ENCODE measurements at places on chromosomes 6 and 20.

GRCh38 chr20:36969478-36970186 is 18.1 kb upstream of the SAMHD1 start:
- no peak for DNase-seq

DNA sequence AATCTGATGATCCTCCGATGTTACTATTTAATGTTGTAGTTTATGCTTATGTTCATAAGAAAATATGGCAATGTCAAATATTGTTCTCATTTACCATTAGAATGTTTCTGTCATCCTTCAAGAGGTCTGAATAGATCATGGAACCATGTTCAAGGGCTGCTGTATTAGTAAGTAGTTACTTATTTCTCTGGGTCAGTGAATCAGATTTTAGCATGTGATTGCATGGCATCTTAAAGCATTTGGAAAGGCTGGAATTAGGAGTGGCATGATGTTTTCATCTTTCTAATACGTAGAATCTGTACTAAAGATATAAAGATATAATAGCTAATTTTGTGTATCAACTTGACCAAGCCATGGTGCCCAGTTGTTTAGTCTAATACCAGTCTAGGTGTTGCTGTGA is 40.5 kb upstream of the NKX2-4 start:
- no peak for DNase-seq

- no peak for DNase-seq
These were observed 32.4 kb downstream of the SLC16A10 start for GRCh38 chr6:111119571-111120329.

DNA sequence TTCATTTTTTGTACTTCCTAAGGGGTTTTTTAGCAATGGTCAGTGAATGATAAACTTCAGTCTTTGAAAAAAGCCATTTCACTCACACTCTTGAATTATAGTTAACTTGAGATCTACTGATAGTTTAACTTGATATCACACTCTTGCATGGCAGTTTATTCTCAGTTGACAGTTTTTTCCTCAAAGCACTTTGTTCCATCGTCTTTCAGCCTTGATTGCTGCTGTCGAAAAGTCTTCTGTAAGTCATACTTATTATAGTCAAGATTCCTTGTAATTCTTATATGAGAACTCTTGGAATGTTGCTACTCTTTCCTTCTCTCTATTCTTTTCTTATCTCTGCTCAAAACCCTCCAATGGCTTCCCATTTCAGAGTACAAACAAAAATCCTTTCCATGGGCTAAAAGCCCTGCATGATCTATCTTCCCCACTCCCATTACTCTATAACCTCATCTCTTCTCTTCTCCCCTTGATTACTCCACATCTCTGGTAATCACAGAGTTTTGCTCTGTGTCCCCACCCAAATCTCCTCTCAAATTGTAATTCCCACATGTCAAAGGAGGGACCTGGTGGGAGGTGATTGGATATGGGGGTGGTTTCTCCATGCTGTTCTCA is 31.2 kb downstream of the ZHX3 start:
- no peak for DNase-seq

DNA sequence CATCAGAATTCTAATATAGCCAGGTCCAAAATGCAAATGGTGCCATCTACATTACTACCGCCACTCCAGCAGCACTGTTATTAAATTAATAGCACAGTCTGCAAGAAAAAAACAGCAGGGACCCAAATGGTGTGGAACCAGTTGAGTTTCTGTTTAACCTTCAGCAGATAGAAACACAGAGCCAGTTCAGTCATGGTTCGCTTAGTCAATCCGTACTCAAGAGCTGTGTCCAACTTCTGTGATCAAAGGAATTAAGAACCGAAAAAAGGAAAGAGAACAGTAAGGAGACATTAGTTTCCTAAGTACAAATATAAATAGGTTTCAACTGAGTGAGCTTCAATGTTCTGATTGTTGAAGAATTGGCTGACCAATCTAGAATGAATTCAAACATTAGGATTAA is 107.7 kb downstream of the TRDN start:
- no peak for DNase-seq

GRCh38 chr6:104943781-104944180 is 13.1 kb upstream of the LIN28B start:
- no peak for DNase-seq

DNA sequence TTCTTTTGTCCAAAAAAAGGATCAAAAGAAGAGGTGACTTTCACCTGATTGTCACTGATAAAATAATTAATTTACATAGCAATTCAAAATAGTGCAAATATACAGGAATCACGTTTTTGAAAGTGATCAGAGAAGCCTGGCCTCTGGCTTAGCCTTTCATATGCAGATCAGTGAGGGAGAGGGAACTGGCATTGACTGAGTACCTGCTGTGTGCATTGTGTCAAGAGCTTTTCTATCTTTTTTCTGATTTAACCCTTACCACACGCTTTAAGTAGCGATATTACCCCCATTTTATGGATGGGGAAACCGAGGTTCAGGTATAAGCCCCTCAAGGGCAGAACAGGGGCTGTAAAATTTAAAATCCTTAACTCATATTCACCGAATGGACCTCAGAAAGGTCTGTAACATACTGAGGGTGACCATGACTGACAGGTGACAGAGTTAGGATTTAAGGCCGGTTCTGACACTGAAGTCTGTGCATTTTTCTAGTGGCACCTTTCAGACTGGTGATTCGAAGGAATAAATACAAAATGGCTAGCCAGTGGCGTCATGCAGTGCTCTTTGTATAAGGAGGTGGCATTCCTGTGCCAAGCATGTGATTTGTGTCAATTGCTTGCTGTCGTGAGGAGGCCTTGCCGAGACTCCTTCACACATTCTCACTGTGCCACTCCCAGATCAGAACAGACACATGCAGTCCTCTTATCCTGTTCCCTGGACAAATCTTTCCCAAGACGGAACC is 310.2 kb downstream of the TSHZ2 start:
- no peak for DNase-seq

DNA sequence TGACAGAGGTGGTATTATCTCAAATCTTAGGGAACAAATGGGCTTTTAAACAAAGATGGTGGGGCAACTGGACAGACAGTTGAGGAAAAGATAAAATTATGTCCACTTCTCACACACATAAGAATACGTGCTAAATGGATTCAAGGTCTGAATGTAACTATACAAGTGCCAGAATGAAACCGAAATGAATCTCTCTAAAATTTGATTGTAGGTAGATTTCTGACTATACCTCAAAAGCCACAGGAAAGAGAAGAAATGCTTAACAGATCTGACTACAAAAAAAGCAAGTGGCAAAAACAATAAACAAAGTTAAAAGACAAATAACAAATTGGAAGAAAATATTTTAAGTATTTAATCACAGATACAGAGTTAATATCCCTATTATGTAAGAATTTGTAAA is 182.7 kb upstream of the OLIG3 start:
- DNase-seq: no peak

GRCh38 chr20:3077618-3078134 is 6.3 kb downstream of the OXT start:
- no peak for DNase-seq

- DNase-seq: no peak
These were observed 17.9 kb downstream of the TENT5A start for GRCh38 chr6:81734500-81735150.

DNA sequence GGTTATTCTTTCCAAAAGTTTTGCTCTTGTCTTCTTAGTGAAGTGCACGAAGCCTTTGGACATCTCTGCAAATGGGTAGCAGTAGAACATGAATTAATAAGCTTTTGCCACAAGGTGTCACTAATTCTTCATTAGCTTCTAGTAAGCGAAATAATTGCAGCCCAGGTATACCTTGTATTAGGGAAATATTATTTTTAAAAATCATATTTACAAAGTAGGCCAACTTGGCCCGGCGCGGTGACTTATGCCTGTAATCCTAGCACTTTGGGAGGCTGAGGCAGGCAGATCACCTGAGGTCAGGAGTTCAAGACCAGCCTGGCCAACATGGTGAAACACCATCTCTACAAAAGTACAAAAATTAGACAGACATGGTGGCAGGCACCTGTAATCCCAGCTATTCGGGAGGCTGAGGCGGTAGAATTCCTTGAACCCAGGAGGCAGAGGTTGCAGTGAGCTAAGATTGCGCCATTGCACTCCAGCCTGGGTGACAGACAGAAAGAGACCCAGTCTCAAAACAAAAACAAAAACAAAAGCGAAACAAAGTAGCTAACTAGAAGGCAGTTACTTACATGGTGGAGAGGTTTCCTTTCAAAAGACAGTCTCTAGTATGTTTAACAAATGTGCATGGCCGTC is 8.8 kb upstream of the RSPH3 start:
- DNase-seq: no peak

DNA sequence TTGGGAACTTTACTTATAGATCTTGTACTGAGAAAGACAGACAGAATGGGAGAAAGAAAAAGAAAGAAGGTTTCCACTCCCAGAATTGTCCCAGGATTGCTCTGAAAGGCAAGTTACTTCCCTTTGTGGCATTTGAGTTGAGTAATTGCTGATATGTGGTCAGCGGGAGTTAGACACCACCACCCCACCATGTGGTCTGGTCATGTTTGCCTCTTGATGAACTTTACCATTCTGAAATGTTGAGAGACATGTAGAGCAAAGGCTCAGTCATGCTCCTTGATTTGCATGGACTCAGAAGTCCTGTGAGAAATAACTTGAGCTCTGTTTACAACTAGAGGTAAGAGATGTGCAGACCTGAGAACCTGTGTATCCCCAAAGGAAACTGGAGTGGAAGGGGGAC is 17.1 kb downstream of the TCF21 start:
- DNase-seq: no peak

DNA sequence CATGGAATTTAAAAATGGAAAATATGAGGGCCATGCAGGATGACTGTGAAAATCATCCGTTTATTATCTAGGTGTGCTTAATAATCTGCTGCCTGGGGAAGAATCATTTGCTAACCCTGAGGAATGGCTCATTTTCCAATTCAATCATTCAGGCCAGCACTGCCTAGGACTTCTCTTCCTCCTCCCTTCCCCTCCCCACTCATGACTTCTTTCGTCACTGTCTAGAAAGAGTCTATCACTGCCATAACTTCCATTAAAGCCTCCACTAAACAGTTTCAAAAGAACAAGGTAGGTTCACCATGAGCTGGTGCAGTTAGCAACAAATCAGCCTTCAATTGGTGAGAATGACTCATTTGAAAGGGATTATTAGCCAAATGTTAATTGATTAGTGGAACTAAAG is 43.9 kb downstream of the TSHZ2 start:
- no peak for DNase-seq

GRCh38 chr6:155472886-155473285 is 17.2 kb upstream of the NOX3 start:
- DNase-seq: no peak

- no peak for DNase-seq
These were observed 71.3 kb downstream of the DZANK1 start for GRCh38 chr20:18395544-18395943.

DNA sequence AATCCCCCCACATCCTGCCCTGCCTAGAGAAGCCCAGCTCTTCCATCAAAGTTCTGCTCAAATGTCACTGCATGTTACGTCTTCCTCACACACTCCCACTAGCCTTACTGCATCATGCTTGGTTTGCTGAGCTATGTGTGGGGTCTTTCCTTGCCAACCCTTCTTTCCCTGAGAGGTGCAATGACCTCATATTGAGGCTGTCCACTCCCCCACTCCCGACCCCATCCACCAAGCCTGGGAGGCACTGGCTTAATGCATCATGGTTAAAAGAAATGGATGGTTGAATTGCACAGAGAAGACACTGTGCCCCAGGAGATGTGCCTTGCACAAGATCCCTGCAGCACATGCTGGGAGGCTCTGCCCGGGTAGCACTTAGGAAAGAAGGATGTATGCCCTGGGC is 7.7 kb upstream of the IRF4 start:
- DNase-seq: no peak

- no peak for DNase-seq
These were observed 117.6 kb downstream of the TRDN start for GRCh38 chr6:123519189-123519505.

DNA sequence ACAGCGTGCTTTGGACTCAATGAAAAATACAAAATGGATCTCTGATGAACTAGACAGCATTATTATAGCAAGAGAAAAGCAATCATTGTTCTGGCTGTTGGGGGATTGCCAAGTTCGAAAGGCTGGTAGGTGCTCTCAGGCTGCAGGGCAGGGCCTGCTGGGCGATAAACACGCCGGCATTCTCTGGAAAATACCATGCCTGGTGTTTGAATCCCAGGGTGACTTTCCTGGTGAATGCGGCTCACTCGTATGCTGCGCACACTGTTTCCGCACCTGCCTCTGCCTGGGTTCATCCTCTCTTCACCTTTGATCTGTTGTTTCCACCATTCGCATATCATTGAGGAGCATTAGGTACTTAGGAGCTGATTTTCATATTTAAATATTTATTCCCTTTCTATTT is 37.4 kb downstream of the GCNT2 start:
- DNase-seq: no peak

DNA sequence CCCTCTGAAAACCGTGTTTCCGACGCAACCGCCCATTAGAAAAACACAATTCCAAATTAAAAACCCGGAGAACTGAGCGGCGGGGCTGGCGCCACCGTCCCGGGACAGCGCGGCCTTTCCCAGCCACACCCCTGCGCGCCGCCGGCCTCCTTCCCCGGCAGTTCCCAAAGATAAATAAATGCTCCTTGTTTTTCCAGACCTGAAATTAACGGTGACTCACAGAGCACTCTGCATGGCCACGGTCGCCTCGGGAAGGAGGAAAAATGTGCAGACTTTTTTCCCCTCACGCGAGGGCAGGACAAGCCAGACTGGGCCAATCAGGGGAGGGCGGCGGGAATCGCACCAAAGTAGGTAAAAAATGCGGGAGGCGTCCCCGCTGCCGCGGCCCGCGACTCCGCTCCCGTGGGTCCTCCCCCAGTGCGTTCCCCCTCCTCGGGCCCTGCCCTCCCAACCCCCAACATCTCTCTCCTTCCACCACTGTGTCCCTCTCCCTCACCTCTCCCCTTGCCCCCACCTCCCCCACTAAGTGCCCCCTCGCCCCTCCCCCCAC is 828 bp upstream of the DSTN start:
- no peak for DNase-seq

- no peak for DNase-seq
These were observed 151.6 kb downstream of the SASH1 start for GRCh38 chr6:148494226-148494625.

GRCh38 chr20:61451953-61452352 is 199.9 kb downstream of the CDH4 start:
- DNase-seq: no peak

DNA sequence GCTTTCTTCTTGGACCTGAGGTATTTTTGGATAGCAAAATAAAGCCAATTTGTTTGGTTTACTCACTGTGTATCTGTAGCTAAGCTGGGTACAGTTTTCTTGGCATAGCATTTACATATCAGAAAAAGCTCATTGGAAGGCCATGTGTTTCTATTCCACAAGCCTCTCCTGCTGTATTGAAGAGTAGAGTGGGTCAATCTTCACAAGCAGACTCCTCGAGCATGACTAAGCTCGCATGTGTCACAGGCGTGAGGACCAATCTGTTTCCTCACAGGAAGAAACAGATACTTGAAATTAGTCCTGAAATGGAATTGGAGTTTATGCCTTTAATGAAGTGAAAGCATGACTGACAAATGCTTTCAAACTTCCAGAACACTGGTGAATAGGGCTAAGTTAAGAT is 1279.0 kb upstream of the MAP3K7 start:
- no peak for DNase-seq

DNA sequence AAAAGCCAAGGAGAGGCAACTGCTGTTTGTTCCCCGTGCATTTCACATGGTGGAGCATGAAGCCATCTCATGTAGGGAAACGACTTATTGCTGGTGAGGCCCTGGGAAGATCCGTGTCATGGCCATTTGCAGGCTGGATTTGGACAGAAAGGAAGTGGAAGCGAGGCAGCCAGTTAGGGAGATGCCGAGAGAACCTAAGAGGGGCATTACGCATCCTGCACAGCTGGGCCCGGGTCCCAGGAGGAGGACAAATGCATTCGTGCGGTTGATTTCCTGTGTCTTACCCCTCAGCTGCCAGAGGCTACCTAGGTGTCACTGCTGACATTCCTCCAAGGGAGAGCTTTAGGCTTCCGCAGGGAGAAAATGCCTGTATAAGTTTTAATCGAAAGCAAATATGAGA is 316.2 kb upstream of the CDYL start:
- no peak for DNase-seq

Measured in stimulated activated CD4-positive, alpha-beta T cell treated with anti-CD3 and anti-CD28 coated beads, Interleukin-1b, Interleukin-23, amount 100 ng/mL, for 1 hour (primary cell).